Activated CD4-positive, alpha-beta T cell treated with anti-CD3 and anti-CD28 coated beads for 24 hours (primary cell): ENCODE measurements at places on chromosomes 6 and 20.
A peak's percentile ranks its signal among the peaks of the same experiment; 100 is the strongest.

DNA sequence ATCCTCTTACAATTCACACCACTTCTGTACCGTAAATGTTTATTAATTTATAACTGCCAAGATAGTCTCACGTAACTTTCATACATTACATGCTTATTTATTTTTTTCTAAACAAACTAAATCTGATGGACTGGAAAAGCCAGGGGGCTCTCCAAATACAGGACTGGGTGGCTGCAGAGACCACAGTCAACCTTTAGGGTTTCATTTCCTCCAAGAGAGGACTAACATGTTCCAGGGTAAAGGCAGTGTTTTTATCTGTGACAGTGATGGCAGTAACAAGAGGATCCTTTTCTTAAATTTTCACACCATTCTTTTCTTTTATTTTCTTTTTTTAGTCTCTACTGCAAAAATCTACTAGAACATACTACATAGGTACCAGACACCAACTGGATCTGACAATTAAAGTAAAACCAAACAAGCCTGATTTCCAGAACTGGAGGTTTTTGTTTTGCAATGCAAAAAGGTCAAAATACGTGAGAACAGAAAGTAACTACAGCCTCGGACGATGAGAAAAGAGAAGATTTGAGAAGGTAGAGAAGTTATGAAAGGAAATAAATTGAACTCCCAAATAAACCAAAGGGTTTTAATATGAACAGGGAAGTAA lies 1.2 kb downstream of the LMBRD1 start:
- DNase-seq = no peak

GRCh38 chr6:391559-392440 lies at the start of gene IRF4:
IRF4 (plus strand) TSS chr6:391752; CDS start chr6:393153, 1,401 bp downstream.
- peak; percentile 63 for DNase-seq

GRCh38 chr20:6744180-6744579 lies 23.3 kb upstream of the BMP2 start:
- no peak for DNase-seq

DNA sequence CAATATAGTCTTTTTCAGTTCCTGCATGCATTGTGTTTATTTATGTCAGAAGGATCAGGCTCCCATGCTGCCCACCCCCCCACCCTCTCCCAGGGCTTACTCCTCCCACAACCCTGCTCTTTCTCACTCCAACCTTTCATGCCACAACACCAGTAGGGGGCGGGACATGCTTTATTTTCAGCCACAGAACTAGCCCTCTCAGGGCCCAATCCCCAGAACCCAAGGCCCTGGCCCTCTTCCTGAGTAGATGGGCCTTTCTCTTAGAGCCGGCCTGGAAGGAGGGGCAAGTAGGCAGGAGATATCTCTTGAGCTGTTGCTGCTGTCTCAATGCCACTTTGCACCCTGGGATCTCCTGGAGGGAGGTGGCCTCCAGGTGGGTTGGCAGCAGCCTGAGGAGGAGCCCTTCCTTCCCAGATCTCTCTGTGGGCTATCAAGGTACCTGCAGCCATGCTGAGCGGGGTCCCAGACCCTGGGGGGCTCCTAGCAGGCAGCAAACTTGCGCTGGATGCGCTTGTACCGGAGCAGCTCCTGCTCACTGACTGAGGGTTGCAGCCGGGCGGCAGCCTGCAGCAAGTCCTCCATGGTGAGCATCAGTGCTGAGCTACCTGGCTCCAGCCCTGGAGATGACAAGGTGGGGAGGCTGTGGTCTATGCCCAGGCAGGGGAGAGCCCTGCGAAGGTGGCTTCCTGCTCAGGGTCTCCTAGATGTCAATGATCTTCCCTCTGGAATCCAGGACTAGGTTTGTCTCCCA lies 3.5 kb downstream of the GNMT start:
- no peak for DNase-seq
